ENCODE measurements at places on chromosomes 2 and 18.

GRCh38 chr2:181614874-181615638 is 41.8 kb downstream of the CERKL start:
- no peak for DNase-seq

DNA sequence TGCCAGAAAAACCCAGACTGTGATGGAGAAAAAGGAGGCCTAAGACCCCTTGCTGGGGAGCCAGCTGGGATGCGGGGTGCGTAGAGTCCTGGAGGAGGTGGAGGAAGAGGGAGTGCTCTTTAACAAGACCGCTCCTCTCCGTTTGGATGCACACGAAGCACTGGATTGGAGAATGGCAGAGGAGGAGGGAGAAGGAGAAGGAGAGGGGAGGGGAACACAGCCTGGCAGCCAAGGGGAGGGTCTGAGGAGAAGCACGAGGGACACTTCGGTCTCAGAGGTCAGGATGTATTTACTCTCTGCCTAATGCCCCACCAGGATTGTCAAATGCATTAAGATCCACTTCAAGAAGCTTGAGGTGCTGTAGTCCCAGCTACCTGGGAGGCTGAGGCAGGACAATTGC is 42.0 kb upstream of the SLC35G4 start:
- no peak for DNase-seq

GRCh38 chr2:152715854-152716428 is 1.3 kb downstream of the PRPF40A start:
- peak; percentile 15 for DNase-seq

- no peak for DNase-seq
Observed at GRCh38 chr18:22330508-22330907, 87.2 kb downstream of the CTAGE1 start.

DNA sequence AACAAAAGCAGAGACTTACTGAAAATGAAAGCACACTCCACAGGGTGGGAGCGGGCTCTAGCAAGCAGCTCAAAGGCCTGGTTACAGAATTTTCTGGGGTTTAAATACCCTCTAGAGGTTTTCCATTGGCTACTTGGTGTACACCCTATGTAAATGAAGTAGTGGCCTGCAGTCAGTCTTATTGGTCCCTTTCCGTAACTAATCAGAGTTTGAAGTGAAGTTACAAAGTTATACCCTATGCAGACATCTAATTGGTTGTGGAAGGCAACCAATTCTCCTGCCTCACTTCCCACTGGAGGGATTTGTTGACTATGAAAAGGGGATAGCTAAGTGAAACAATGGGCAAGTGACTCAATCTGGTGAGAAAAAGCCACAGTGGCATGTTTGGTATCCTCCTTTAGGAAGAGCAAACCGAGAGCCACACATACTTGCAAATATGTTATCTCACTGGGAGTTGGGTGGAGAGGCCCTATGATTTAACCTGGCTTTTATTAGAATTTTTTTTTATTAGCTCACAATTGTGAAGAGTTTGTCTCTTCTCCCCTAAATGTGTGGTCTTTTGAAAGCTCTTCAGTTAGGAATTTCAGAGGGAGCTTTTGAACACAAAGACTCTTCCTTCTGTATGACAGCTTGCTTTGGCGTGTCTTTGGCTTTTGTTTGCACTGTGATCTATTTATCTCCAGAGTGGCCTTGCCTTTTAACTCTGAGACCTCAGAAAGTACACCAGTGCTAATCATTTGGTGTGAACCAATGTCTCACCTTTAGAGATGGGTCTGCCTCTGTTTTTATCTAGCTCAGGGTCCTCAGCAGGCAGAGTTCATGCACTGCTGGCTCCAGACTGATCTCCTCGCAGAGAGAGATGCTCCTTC is 69.6 kb downstream of the MAP4K4 start:
- DNase-seq, result no peak

- DNase-seq, result no peak
Observed at GRCh38 chr2:41000374-41000773, 548.5 kb upstream of the SLC8A1 start.

DNA sequence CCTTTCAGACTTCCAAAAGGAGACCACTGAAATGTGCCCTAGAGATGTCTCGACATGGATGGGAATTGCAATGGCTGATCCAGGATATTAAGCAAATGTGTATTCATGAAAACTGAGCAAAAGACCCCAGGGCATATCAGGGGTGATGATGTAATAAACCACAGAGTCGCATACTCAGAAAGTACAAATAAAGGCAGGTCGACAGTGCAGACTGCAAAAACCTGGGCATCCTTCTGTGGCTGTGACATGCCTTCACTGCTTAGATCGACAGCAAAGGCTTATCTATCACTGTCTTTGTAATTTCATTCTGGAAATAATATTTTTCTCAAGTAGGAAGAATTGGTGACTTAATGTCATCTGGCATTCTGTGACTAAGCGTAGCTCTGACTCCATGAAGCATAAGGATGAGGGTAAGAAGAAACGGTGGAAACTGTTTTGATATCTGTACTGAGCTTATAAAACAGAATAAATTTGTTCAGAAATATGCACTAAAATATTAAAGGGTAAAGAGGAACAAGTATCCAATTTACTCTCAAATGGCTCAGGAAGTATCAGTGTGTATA is 115.6 kb upstream of the NRP2 start:
- DNase-seq, result no peak

DNA sequence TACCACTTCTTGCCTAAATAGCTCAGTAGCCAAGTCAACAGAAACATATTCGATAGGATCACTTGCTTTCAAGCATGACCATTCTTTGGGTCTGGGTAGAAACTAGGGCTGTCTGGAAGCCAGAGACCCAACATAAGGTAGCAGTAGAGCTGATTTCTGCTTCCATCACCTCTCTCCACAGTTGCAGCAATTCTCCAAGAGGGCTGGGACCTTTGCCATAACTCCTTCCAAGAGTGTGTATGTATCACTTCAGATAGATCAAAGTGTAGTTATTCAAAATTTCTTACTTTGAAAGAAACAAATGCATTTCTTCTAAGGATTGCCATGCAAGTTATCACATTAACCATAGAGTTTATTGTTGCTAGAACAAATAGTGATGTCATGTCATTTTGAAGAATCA is 172.0 kb upstream of the GALNT5 start:
- no peak for DNase-seq

DNA sequence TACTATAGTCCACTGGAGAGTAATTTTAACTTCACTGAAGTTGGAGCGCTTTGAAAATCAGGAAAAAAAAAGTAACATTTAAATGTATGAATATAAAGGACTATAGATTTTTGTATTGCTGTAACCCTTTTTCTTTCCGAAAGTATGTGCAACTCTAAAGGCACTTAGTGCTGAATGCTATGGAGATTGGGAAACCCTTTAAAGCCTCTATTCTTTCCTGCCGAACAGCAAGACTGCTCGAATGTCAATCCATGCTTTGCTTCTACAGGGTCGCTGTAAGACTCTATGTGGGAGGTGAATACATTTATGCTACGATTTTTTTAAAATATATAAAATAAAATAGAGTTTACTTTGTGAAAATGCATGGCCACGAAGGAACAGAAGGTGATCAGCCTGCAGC is 825 bp downstream of the GRB14 start:
- no peak for DNase-seq

GRCh38 chr18:13893418-13893760 is 21.9 kb downstream of the MC2R start:
- DNase-seq, result no peak

DNA sequence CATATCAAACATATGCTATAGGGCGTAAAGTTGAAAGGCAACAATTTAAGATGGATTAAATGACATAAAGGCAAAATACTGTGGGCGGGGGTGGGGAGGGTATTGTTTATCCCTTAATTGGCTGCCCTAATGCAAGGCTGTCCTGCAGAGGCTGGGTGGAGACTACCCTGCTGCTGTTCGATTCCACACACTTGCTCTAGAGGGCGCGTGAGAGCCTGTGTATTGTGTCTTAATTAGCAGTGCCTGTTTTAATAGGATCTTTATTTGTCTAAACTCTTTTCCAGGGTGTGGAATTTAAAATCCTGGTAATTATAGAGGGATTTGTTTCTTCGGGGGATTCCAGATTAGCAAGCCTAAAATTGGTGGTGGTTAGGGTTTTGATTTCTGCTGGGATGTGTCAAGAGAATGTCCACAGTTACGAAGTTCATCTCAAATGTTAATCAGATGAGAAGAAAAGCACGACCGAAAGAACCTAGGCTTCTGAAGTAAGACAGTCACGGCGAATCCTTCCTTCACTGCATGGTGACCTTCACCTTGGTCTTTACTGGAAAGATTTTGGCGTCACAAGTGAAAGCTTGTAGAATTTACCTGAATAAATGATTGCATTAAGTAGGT is 103.5 kb upstream of the MAP3K20 start:
- DNase-seq, result peak; percentile 29

DNA sequence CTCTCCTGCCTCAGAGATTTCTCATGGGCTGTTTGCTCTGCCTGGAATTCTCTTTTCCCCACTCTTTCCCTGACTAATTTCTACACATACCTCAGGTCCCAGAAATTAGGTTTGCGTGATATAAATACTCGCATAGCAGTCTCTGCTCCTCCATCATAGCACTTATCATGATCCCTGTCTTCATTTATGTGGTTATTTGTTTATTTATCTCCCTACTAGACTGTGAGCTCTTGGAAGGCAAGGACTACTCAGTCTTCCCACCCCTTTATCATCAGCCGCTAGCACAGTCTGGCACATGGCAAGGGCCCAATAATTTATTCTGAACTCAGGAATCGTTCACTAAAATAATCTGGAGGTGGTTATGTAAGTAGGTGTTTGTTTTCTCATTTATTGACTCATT is 79.3 kb downstream of the ADCYAP1 start:
- no peak for DNase-seq

DNA sequence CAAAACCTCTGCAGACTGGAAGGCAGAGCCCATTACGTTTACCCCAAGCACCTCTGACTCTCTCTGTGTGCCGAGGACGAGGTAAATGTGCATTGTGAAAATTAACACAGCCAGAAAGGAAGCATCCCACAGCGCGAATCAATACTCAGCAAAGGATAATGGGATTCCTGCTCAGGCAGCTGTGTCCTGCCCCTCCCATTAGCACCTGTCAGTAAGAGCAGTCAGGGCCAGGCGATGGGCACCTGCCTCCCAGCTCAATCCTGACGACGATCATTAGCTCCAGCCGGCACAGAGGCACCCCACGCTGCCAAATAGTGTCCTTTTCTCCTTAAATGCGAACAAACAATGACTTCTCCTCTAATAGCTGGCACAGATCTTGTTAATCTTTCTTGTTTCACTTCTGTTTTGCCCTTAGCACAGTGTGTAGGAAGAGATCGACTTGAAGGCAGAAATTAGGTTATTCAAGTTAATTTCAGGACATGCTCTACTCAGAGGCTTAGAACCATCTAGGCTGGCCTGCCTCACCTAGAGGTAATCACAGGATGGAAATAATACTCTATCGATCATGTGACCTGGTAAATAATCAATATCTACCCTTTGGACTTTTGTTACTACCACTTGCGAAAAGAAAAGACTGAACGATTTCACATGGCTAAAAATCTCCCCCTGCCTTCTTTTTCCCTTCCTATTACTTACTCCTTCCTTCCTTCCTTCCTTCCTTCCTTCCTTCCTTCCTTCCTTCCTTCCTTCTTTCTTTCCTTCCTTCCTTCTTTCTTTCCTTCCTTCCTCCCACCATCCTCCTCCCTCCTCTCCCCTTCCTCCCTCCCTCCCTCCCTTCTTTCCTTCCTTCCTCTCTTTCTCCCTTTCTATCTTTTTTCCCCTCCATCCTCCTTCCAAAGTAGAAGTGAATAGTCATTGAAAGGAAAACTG is 487.9 kb upstream of the ID2 start:
- DNase-seq, result no peak

DNA sequence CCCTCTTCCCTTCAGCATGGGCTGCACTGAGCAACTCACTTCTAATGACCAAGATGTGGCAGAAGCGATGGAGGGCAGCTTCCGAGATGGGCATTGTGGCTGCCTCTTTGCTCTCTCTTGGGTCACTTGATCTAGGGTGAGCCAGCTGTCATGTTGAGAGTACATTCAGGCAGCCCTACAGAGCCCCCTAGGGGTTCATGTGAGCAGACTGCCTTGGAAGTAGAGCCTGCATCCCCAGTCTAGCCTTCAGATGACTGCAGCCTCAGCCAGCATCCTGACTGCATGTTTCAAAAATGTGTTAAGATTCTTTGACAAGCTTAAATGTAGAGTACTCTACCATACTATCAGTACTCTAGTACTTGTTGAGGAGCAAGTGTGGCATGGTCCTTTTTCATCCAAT is 143.9 kb downstream of the NCK2 start:
- DNase-seq, result no peak

- no peak for DNase-seq
Observed at GRCh38 chr2:182767578-182767977, 51.5 kb downstream of the DNAJC10 start.

- DNase-seq, result no peak
Observed at GRCh38 chr2:226338825-226339224, 460.8 kb downstream of the IRS1 start.

GRCh38 chr2:104772996-104773395 is 80.9 kb upstream of the POU3F3 start:
- DNase-seq, result no peak

- DNase-seq, result no peak
Observed at GRCh38 chr18:76979111-76979751, 153.4 kb downstream of the MBP start.

GRCh38 chr2:43459446-43460173 is 136.2 kb downstream of the THADA start:
- DNase-seq, result no peak

- DNase-seq, result no peak
Observed at GRCh38 chr18:42514512-42514911, 559.5 kb downstream of the PIK3C3 start.

DNA sequence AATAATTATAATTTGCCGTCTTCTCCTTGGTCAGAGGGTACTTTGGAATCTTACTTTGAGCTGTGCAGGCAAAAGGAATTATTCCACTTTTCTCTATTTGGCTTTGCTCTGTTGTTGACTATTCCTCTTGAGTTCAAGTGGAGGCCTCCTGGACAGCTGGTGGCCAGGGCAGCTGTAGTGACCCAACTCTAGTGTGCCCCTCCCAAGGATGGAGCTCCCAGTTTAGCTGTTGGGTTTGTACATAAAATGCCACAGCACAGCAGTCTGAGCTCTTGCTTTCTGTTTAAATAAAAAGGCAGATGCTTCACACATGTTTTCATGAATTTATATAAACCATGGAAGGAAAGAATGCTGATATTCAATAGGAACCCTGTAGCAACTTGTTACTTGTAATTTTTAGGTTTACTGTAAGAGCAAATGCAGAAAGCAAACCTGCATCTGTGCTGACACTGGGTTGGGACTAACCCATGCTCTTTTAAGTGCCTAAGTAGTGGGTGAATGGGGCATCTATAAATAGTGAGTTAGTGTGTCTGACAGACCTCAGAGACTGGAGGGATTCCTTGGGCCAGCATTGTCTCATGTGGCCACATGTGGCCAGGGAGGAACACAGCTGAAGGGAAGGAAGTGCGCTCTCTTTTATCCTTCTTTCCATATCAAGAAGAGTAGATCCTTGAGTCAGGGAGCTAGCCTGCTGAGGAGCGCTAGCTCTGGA is 121.8 kb downstream of the FHOD3 start:
- no peak for DNase-seq

DNA sequence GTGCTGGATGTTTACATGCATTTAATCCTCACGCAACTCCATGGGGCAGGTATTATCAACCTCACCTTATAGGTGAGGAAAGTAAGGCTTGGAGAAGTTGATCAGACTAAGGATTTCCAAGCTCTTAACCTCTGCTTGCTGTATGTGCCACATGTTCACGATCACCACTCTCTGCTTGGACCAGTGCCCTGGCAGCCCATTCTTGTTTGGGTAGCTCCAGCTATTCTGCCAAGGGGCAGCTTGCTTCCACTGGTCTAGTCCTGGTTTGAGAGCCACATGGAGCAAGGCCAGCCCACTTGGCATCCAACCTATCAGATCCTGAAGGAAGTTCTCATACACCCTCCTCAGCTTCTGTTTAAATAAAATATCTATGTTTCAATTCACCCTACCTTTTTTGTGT is 14.3 kb downstream of the PLB1 start:
- no peak for DNase-seq

- no peak for DNase-seq
Observed at GRCh38 chr2:85151026-85151425, 17.8 kb downstream of the TCF7L1 start.
